ENCODE measurements at places on chromosomes 7 and 10. TPM values are rescaled to one million over a fixed set of nuclear protein-coding genes. Genes with fewer than 3 reads are reported as not detected.
A peak's percentile ranks its signal among the peaks of the same experiment; 100 is the strongest.

RNLS gene
- not detected for total RNA-seq

CPVL gene
- 2.7 TPM for total RNA-seq

EVX1 gene
- total RNA-seq: not detected

GRCh38 chr7:100119970-100120732 lies 717 bp downstream of the CNPY4 start:
- DNase-seq: no peak

GRCh38 chr7:1775389-1775788 lies 105.3 kb downstream of the ELFN1 start:
- no peak for DNase-seq

GRCh38 chr7:146115851-146116520 lies 615 bp upstream of the CNTNAP2 start:
- no peak for DNase-seq

- peak; percentile 95 for DNase-seq
These were observed 75.1 kb downstream of the DNAH11 start for GRCh38 chr7:21617916-21618390.

KCNMA1 gene
- 0.94 TPM for total RNA-seq

DNA sequence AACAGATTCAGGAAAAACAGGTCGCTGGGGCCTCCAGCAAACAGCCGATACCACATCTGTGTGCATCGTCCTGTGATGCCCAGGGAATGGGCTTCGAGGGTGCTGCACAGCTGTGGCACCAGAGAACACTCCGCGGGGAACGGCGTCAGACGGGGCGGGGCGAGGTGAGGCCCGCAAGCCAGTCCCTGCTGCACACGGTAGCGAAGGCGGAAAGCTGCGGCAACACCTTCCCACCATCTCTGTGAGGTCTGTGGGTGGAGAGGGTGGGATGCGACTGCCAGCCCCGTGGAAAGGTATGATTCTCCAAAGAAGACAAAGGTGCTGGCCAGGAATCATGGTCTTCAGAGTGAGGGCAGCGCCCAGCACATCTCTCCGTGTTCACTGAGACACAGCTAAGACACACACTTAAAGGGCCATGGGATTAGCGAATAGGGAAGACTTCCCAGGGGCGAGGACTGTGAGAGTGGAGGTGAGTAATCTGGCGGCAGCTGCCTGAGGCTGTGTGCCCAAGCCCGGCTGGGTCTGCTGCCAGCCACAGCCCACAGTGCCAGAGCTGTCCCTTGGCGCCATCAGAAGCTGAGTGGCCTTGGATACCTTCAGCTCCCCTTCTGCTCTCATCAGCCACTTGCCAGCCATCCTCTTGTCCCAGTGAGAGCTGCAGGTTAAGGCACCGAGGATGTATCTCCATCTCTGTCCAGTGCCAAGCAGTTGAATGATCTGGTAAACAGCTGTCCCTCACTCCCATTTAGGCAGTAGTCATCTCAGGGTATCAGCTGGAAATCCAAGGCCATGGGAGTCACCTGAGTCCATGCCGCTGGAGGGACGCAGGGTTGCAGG lies 17.6 kb downstream of the PRKAG2 start:
- DNase-seq: no peak

DNA sequence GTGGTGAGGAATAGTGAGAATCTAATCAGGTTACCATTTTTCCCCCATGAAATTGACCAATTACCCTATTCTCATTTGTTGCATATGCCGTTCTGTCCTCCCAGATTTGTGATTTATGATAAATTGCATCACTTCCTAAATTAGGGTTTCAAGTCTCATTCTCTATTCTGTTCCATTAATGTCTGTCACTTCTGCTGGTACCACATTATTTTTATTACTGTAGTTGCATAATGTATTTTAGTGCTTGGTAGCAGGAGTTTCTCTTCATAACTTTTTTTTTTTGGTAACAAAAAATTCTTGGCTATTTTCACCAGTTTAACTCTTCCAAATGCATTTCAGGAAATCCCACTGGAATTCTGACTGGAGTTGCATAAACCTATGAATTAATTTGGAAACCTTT lies 44.0 kb upstream of the FAM133B start:
- no peak for DNase-seq

AGAP9 gene
- total RNA-seq: 2.0 TPM

- DNase-seq: no peak
These were observed 119.9 kb downstream of the CNOT4 start for GRCh38 chr7:135389971-135390370.

DNA sequence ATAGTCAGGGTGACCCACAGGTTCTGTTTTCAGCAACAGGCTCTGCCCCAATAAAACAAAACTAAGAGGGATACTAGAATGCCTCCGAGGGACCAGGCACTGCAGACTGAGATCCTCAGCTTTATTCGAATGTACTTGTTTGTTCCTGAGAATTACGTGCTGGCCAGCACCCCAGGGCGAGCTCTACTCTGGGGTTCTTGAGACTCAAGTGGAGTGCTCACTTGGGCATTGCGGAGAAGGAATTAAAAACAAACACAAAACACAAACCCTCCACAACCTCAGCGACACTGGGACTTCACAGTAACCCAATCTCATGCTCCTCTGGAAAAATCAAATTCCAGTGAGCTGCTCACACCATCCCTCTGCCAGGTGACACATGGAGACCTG lies 250.7 kb downstream of the TNS3 start:
- no peak for DNase-seq

- no peak for DNase-seq
These were observed 6.4 kb downstream of the NAPEPLD start for GRCh38 chr7:103142494-103142893.

DNA sequence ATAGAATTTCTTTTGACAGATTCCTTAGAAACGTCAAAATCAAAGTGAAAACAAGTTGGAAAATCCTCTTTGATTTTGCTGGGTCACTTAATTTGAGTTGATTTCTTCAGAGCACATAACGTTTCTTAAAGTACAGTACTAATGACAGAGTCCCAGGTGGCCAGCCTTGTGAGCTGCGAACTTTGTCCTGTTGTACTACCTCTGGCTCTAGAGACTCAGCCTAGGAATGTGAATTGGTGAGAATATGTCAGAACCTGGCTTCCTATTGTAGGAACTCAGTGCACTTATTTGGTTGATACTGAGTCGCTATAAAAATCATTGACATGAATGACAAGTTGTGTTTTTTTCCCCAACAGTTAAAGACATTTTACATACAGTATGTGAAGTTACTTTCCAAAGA lies 20.2 kb downstream of the SDK1 start:
- no peak for DNase-seq

DNA sequence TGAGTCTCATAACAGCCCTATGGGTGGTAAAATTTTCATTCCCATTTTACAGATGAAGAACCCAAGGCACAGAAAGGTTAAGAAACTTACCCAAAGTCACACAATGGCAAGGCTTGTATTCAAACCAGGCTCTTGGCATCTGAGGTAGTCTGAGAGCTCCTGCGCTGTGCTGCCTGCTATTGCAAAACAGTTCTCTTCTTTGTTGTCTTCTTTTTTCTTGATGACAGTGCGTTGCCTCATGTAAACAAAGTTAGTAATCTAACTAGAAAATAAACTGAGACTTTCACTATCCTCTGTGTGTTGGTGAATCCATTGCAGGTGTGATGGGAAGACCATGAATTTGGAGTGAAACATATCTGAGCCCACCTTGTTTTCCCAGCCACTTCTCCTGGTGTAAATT lies 240.8 kb downstream of the PTEN start:
- DNase-seq: no peak

SOSTDC1 gene
- 0.25 TPM for total RNA-seq

DNA sequence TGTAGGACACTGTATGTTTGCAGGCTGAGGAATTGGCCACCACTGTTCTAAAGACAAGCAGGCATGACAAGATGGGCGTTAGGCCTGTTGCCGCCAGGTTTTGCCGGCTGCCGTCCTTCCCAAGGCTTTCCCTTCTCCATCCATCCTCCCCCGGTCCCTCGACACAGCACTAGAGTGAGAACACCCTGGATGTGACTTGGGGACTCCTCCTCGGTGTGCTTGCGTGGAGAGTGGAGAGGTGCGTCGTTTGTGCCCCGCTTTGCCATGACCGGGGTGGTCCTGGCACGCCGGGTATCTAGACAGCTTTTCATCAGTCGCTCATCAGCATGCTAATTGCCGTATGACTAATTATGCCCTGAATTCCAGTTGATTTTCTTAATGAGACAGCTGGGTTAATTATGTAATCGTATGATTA lies 206.6 kb upstream of the SH2B2 start:
- no peak for DNase-seq

DNA sequence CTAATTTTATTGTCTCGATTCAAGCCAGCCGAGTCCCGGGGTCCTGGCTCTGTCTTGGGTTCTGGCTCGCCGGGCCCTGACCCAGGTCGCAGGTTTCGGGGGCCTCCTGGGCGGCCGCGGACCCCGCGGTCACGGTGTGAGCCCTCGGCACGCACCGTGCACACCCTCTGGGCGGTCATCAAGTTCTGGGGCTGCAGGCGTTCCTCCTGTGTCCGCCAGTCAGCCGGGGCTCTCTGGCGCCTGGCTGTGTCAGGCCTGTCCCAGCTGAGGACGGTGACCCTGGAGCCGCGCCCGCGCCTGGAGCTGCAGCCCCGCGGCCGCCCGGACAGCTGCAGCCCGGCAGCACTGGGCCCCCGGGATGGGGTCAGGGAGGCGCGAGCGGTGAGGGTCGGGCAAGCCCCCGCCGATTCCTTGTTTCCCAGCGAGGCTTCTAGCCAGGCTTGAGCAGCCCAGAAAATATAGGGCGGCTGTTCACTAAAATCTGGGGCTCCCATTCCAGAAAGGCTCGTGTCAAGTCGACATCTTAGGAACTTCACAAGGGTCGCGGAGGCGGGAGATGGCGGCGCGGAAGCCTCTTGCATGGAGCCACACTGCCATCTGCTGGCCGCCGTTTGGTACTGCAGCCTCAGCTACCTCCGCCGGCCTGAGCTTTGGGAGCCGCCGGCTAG lies 4.2 kb upstream of the HOXA7 start:
- DNase-seq: peak; percentile 78

DNA sequence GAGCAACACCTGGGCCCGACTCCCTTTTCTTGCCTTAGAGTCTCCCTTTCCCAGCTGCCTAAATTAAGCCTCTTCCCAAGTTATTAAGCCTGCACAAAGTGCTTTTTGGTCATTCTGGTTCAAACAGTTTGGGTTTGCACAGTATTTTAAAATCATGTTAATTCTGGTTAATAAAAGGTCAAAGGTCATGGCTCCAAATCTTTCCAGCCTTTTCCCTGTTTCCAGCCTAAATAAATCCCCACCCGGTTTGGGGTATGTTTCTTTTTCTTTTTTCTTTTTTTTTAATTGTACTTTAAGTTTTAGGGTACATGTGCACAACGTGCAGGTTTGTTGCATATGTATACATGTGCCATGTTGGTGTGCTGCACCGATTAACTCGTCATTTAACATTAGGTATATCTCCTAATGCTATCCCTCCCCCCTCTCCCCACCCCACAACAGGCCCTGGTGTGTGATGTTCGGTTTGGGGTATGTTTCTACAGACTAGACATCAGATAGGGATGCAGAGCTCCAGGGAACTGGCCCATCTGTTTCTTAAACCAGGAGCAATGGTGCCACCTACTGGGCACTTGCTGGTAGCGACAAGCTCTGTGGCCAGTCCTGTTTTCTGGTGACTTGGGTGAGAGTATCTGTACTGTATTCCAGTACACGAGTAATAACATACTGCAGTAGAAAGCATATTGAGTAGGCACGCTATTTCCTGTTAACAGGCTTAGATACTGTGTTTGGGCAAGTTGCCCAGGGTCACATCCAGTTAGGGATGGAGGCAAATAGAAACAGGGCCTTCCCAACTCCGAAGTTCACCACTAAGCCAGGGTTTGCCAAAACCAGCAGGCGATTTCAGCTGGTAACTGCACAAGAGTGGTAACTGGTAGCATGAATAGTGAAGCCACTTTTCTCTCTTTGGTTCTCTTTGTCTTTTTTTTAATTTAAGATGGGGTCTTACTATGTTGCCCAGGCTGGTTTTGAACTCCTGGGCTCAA lies 60.6 kb upstream of the TRIM8 start:
- peak; percentile 86 for DNase-seq

DNA sequence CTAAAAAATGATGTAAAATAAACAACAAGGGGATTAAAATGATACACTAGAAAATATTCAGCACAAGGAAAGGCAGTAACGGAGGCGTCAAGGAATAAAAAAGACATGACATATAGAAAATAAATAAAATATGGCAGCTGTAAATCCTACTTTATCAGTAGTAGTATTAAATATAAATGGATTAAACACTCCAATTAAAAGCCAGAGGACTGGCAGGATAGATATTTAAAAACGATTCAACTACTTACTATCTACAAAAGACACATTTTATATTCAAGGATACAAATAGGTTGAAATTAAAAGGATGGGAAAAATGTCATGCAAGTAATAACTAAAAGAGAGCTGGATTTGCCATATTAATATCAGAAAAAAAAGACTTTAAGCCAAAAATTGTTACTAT lies 43.2 kb downstream of the FZD1 start:
- no peak for DNase-seq

CYP3A7 gene
- not detected for total RNA-seq

GRCh38 chr10:132420469-132420980 lies 23.5 kb downstream of the PWWP2B start:
- no peak for DNase-seq

SLC25A28 gene
- total RNA-seq: 16.9 TPM

DNA sequence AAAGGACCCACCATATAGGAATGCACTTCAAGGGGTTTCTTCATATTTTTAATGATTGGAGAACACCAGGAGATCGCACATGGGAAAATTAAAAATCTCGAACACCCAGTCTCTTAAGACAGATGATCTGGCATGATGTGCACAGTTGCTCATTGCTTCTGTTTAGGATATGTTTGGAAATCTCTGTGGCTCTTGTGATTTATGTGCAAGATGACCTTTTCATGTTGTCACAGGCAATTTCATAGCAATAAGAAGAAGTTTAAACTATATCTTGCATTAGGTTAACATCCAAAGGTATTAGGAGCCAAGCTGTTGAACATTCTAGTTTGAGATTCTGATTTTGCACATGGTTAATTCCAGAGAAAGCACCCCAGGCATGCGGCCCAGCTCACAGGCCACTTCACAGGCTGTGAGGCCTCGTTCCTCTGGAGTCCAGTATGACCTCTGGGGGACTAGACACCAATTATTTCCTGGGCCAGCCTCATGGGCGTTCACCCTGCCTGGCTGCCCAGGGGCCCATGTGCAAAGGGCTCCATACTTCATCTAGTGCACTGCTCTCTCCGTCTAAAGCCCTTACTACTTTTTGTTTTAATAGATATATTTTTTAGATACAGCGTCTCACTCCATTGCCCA lies 28.4 kb downstream of the CAMK1D start:
- DNase-seq: no peak

DNA sequence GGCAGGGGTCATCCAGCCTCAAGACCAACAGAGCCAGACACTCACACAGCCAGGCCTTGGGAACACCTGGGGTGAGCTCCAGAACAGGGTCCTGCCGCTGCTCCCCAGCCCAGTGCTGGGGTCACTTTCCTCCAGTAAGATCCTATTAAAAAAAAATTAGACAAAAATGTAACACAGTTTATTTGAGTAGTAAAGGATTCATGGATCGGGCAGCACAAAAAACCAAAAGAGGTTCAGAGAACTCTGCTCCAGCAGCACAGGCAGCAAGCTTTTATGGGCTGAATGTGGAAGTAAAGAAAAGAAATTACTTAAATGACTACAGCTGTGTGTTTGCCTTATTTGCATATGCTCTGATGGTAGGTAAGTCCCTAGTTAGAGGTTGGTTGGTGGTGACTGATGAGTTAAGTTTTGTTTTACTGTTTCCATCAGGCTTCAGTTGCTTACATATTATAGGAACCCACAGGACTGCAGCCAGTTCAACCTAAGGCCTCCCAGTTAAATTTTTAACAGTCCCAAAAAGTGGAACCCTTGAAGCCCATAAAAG lies 80.5 kb upstream of the FGFR2 start:
- no peak for DNase-seq

- no peak for DNase-seq
These were observed 59.5 kb downstream of the RGS10 start for GRCh38 chr10:119483001-119483400.

CCDC201 gene
- total RNA-seq: not detected

Data from SJSA1 (cell line).